ENCODE measurements at places on chromosomes 13 and 19. TPM values are rescaled to one million over a fixed set of nuclear protein-coding genes. Genes with fewer than 3 reads are reported as not detected.

DNA sequence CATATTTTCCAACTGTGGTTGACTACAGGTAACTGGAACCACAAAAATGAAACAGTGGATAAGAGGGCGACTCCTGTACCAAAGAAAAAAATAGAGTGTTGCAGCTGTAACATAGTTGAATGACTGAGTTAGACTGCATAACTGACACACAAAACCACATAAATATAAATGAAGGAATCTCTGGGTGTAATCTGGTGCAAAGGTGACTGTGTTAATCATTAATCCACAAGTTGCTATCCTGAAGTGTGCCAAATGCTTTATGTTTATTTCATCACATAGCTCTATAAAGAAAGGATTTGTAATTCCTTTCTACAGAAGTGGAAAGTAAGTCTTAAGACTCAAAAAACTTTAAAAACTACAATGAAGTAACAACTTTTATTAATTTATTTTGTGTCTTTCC is 6.0 kb upstream of the GJB2 start:
- DNase-seq = no peak

The TNFSF9 gene
- total RNA-seq = 1.3 TPM

DNA sequence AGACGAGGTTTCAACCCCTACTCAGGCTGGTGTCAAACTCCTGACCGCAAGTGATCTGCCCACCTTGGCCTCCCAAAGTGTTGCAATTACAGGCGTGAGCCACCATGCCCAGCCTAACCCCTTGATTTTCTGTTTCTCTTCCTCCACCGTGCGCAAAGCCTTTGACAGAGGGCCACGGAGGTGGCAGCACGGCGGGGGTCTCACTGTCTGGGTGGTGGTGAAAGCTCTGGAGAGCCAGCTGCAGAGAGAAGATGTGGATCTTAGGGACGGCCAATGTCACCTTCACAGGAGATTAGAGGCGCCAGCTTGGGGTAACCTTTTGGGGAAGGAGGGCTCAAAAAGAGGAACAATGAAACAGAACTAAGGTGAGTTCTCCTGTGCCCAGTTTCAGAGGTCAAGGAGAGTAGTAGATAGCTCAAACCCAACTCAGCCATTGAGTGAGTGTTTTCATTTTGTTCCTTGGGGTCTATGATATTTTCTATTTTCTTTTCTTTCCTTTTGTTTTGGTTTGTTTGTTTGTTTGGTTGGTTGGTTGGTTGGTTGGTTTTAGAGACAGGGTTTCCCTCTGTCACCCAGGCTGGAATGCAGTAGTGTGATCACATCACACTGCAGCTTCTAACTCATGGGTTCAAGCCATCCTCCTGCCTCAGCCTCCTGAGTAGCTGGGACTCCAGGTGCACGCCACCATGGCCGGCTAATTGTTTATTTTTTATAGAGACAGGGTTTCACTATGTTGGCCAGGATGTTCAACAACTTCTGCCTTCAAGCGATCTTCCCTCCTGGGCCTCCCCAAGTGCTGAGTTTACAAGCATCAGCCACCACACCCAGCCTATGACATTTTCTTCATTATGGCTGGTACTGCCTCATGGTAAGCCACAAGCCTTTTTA is 37.7 kb downstream of the GPR42 start:
- DNase-seq = no peak

GRCh38 chr19:40613690-40614621 is 12.8 kb downstream of the LTBP4 start:
- peak; percentile 93 for DNase-seq

DNA sequence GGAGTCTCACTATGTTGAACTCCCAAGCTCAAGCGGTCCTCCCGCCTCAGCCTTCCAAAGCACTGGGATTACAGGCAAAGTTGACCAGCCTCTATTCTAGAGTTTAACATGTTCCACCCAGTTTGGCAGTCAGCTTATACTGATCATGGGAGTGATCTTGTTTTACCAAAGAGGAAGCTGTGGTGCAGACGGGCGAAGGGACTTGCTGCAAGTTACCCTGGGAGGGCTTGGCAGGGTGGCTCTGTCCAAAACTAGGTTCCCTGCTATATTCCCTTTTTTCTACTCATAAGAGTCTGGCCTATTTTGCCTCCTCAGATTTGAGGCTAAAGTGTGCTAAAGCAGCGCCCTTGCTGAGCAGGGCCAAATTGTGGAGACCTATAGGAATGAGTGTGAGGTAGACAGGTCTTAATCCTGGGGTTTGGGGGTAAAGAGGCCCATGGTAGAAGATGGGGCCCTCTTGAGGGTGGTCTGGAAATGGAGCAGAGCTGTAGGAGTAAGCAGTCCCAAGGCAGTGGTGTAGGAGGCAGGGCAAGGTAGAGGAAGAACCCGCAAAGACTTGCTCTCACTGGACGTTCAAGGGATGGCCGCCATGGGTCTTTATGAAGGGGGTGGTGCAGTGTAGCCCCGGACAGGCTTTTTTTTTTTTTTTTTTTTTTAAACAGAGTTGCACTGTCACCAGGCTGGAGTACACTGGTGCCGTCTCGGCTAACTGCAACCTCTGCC is 3.3 kb downstream of the RPS19 start:
- DNase-seq = no peak
